ENCODE measurements at places on chromosomes 1 and 21. TPM values are rescaled to one million over a fixed set of nuclear protein-coding genes. Genes with fewer than 3 reads are reported as not detected.

GRCh38 chr1:55916907-55917306 lies 662.5 kb downstream of the PLPP3 start:
- no peaks in the 10 kb centered on the region for H3K27me3 ChIP-seq
- H3K36me3 ChIP-seq: no peaks in the 10 kb centered on the region
- DNase-seq: no peak

- no peaks in the 10 kb centered on the region for H3K36me3 ChIP-seq
- no peaks in the 10 kb centered on the region for H3K27me3 ChIP-seq
- no peak overlapping the region for H3K27ac ChIP-seq
- no peaks in the 10 kb centered on the region for H3K4me1 ChIP-seq
- H3K4me3 ChIP-seq: no peak overlapping the region
These were observed 16.4 kb upstream of the CHODL start for GRCh38 chr21:18228060-18228739.

GRCh38 chr1:100075773-100076172 lies 57.0 kb downstream of the SASS6 start:
- peaks cover 12% of the 10 kb centered on the region for H3K4me1 ChIP-seq
- H3K27ac ChIP-seq: no peak overlapping the region
- H3K4me3 ChIP-seq: no peak overlapping the region
- H3K27me3 ChIP-seq: no peaks in the 10 kb centered on the region
- DNase-seq: no peak
- peaks cover 41% of the 10 kb centered on the region for H3K36me3 ChIP-seq

- H3K4me3 ChIP-seq: no peak overlapping the region
- no peak overlapping the region for H3K27ac ChIP-seq
- no peak for DNase-seq
These were observed 58.1 kb downstream of the LHX4 start for GRCh38 chr1:180287988-180288705.

DNA sequence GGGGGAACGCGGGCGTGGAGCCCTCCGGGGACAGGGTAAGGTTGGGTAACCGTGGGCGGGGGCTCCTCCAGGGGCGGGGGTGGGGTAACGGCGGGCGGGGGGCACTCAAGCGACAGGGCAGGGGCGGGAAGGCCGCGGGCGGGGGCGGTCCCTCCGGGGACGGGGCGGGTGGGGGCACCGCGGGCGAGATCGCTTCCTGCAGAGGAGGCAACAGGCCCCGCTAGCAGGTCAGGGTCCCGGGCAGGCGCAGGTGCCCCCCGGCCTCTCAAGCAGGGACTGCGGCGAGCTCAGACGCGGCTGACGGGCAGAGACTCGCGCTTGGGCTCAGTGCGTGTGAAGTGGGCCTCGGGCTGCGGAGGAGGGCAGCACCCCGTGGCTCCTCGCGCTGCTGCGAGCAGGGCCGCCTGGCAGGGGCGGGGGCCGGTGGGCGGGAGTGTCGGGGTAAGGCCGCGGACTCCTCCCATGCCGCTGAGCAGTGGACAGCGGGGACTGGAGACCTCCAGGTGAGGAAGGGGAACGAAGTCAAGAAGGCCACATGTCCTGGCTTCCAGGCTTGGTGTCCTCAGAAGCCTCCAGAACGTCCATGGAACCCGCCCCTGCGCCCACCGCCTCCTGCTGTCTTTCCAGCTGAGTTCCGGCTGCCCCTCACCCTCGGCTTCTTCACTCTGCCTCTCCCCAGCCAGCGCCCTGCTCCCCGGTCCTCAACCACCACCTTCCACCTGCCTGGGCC lies 627 bp upstream of the GNB1 start:
- peak overlapping the region; percentile 88 for H3K27ac ChIP-seq
- peaks cover 15% of the 10 kb centered on the region for H3K36me3 ChIP-seq
- peaks cover 46% of the 10 kb centered on the region for H3K4me1 ChIP-seq
- peaks cover 3% of the 10 kb centered on the region for H3K27me3 ChIP-seq

DNA sequence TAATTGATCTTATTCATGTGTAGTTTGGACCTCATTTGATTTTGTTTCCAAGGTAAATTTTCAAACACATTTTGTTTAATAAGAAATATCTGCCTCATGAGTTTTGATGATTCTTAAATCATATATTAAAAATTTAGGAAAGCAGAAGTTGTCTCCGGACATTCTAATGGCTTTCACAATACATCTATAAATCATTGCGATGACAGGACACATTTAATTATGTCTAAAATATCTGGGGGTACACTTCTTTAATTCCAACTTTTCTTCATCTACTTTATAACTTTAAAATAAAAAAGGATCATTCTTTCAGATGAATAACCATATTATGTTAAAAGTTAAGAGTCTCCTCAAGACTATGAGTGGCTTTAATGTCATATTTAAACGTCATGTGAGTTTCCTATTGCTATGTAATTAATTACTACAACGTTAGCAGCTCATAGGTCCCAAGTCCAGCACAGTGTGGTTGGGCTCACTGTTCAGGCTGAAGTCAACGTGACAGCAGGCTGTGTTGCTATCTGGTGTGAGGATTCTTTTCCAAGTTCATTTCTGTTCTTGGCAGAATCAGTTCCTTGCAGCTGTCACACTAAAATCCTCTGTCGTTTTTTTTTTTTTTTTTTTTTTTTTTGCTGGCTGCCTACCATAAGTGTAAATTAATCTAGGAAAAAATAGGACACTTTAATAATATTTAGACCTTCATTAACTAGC lies 893.5 kb downstream of the LTN1 start:
- H3K27ac ChIP-seq: no peak overlapping the region
- H3K4me1 ChIP-seq: no peaks in the 10 kb centered on the region
- H3K4me3 ChIP-seq: no peak overlapping the region
- no peaks in the 10 kb centered on the region for H3K27me3 ChIP-seq
- no peaks in the 10 kb centered on the region for H3K36me3 ChIP-seq

GRCh38 chr1:243770860-243771259 lies 79.2 kb downstream of the AKT3 start:
- H3K27ac ChIP-seq: no peak overlapping the region
- H3K27me3 ChIP-seq: peaks cover 2% of the 10 kb centered on the region
- peaks cover 6% of the 10 kb centered on the region for H3K36me3 ChIP-seq
- DNase-seq: no peak

- peaks cover 34% of the 10 kb centered on the region for H3K4me1 ChIP-seq
- H3K27ac ChIP-seq: no peak overlapping the region
- H3K27me3 ChIP-seq: no peaks in the 10 kb centered on the region
- H3K4me3 ChIP-seq: no peak overlapping the region
- no peaks in the 10 kb centered on the region for H3K36me3 ChIP-seq
These were observed 432.0 kb downstream of the LMO4 start for GRCh38 chr1:87760654-87761053.

DNA sequence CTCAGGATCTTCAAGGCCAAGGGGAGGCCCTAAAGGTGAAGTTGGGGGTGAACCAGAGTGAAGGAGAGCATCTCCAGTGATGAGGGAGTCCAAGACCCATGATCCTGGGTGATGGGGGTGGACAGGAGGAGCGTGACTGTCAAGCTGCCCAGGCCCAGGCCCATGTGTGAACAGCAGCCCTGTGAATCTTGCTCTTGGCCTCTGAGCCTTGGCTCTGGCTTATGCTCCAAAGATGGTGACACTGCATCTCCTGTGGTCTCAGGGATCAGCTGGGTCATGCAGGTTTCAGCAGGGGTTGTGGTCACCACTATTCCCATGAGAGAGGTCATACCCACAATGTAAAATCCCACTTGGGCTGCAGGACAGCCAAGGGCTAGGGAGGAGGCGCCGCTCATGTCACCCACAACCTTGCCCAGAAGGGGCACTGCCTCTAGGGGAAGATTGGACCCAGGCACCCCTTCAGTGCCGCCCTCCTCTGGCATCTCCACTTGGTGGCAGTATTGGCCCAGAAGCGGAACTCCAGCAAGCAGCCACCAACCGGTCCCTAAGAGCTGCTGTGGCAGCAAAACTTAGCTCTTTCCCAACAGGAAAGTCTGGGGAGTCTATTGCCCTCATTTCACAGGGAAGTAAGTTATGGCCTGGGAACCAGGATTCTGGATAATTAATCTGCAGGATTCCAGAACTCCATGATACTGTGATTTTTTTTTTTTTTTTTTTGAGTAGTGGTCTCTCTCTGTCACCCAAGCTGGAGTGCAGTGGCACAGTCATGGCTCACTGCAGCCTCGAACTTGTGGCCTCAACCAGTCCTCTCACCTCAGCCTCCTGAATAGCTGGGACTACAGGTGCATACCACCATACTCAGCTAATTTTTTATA lies 7.5 kb upstream of the WNT3A start:
- H3K36me3 ChIP-seq: no peaks in the 10 kb centered on the region
- no peak overlapping the region for H3K4me3 ChIP-seq
- peak; percentile 29 for DNase-seq
- H3K4me1 ChIP-seq: no peaks in the 10 kb centered on the region
- peaks cover 18% of the 10 kb centered on the region for H3K27me3 ChIP-seq

DNA sequence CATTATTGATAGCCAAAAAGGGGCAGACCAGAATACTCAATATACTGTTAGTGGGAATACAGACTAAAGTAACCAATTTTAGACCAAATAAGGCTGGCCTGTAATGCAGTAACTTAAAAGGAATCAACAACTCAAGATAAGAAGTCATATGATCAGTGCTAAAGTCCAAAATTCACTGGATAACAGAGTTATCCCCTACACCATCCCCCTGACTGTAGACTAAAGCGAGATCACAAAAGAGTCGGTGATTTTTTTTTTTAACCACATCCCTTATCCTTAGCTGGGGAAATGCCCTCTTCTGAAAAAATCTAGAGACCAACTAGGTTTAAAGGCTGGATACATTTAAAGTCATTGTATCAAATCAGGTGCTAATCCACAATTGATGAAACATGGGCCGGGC lies 7.7 kb downstream of the UBR4 start:
- no peaks in the 10 kb centered on the region for H3K27me3 ChIP-seq
- peaks cover 30% of the 10 kb centered on the region for H3K36me3 ChIP-seq
- no peak overlapping the region for H3K4me3 ChIP-seq
- H3K4me1 ChIP-seq: peaks cover 38% of the 10 kb centered on the region
- H3K27ac ChIP-seq: peak overlapping the region; percentile 10
- DNase-seq: no peak

DNA sequence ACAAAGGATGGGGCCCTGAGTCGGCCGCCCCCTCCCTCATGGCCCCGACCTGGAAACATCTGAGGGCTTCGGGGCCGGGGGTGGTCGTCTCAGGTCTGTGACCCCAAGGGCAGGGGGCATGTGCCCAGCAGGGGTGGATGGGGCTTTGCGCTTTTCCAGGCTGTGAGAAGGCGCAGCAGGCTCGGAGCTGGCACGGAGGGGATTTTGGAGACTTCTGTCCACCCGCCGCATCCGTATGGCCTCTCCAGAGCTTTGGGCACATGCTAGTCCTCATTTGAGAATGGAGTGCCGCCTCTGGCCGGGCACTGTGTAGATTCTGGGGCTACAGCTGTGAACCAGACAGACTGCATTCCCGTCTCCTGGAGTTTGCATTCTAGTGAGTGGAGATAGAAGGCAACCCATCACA lies 66.1 kb upstream of the WNT4 start:
- no peaks in the 10 kb centered on the region for H3K36me3 ChIP-seq
- no peak for DNase-seq
- no peaks in the 10 kb centered on the region for H3K4me1 ChIP-seq
- H3K27ac ChIP-seq: no peak overlapping the region

DNA sequence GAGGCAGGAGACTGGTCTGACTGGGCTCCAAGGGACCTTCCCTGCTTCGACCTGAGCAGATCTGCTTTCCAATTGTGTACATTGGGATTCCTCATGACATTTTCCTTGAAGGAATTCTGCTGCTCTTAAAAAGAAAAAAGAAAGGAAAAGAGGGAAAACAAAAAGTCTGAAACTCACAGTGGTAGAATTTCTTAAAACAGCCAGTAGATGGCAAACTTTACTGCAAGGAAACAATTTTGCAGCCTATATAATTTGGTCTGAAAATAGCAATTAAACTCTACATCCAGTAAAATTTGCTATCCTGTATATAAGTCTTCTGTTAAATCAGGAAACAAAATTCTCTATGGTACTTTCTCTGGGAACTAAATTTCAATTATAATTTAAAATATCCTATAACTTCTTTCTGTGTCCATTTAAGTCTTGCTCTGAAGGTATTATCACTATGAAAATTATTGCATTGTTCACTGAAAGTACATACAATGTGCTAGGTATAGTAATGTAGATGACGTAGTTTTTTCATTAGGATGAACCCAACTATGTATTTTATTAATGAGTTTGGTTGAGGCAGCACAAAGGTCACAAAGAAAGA lies 59.8 kb downstream of the CRB1 start:
- H3K36me3 ChIP-seq: no peaks in the 10 kb centered on the region
- H3K27ac ChIP-seq: no peak overlapping the region
- H3K27me3 ChIP-seq: peaks cover 5% of the 10 kb centered on the region

DNA sequence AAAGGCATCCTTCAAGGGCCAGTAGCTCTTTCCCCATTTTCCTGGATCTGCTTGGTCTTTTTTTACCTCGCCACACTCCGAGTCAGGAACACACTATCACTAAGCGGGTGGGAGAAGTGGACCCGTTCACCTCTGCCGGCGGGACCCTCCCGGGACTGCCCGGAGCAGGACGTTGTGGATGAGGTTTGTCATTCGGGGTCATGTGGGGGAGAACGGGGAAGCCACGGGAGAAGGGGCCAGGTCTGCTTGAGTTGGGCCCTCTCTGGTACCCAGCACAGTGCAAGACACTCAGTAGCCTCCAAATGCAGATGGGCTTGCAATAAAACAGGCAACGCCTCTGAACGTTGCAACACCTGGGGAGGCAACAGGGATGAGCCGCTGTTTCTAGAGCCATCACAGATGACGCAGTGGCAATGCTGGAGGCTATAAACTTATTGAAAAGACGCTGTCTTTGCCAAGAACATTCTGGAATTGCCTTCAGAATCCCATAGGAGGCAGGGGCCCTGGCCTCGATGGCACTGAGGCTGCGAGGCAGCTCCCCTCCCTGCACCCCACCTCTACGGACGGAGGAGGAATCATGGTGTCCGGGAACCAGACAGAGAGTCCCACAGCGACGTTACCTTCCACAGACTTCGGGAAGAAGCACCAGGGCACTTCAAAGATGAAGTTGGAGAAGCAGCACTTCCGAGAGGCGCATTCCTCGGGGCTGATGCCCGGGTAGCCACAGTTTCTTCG lies 3.8 kb downstream of the TFF2 start:
- no peaks in the 10 kb centered on the region for H3K36me3 ChIP-seq
- no peaks in the 10 kb centered on the region for H3K4me1 ChIP-seq
- no peak overlapping the region for H3K4me3 ChIP-seq
- H3K27me3 ChIP-seq: peaks cover 2% of the 10 kb centered on the region
- no peak overlapping the region for H3K27ac ChIP-seq

GRCh38 chr1:108746382-108747170 lies at the start of gene STXBP3:
TSS of gene STXBP3 (plus strand) at chr1:108746674. CDS start at chr1:108746738, 64 bp downstream.
- peak; percentile 98 for DNase-seq
- peaks cover 35% of the 10 kb centered on the region for H3K4me1 ChIP-seq
- H3K27ac ChIP-seq: peak within 1 kb of the TSS; percentile 100
- H3K27me3 ChIP-seq: peaks cover 3% of the 10 kb centered on the region
- H3K36me3 ChIP-seq: peaks cover 14% of the 10 kb centered on the region
- peak within 1 kb of the TSS; percentile 97 for H3K4me3 ChIP-seq

PAX7 gene
- not detected for total RNA-seq

ELF3 gene
- 0.59 TPM for total RNA-seq

CLCA4 gene
- total RNA-seq: not detected

RCAN1 gene
- total RNA-seq: 11.1 TPM

CFHR3 gene
- total RNA-seq: not detected

IFI44L gene
- total RNA-seq: 16.7 TPM

UBE2U gene
- not detected for total RNA-seq
